ENCODE measurements at places on chromosomes 4 and X.

DNA sequence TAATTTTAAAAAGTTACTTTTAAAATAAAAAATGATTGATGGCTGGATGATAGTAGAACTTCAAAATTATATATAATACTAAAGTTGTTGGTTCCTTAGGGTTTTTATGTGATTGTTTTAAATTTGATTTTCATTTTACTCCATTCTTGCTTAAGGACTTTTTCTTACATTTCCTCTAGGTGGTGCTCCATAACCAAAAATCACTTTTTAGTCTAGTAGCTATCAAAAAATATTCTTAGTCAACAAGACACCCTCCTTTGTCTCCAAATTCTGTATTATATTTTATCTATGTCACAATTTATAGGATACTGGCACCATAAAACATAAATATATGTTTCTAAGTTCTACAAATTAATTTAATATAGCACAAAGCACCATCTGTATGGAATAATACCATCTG, 67.2 kb upstream of the BRWD3 start:
- DNase-seq = peak; percentile 65

DNA sequence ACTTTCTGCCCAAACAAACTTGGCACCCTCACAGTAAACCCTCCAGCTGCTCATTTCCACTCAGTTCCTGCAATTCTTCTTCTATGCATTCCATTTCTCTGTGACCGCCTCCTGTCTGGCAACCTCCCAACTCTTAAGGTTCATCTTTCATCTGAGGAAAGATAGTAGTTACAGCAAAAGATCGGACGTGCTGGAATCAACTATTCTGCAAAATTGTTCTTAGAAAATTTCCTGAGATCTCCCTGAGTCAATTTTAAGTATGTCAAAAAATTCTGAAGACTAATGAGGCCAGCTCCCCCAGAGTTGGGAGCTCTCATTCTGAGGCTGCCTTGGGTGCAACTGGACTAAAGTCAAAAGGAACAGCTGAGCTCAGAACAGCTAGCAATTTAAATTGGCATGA, 1026.0 kb downstream of the ADGRL3 start:
- DNase-seq = no peak

- DNase-seq = no peak
These were observed 268.2 kb upstream of the PPARGC1A start for GRCh38 chr4:24158031-24158430.

DNA sequence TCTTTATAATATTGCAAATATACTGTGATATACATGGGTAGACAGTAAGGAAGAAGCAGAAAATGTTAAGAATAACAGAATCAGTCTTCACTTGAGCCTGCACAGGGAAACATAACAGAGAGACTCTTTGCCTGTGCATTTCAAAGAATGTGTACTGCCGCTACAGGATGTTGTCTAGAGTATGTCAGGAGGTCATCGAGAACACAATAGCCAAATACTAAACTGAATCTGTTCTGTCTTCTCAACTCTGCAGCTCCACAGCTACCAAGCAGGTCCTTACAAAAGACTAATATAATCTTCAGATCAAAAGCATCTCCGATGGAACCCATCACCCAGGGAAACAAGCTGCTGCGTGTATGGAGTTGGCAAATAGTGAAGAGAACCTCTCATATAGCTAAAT, 471.5 kb downstream of the PCDH10 start:
- no peak for DNase-seq

- no peak for DNase-seq
These were observed 55.2 kb upstream of the FGFBP2 start for GRCh38 chr4:16018061-16018676.

GRCh38 chr4:151658959-151659600, 101.7 kb downstream of the GATB start:
- no peak for DNase-seq

DNA sequence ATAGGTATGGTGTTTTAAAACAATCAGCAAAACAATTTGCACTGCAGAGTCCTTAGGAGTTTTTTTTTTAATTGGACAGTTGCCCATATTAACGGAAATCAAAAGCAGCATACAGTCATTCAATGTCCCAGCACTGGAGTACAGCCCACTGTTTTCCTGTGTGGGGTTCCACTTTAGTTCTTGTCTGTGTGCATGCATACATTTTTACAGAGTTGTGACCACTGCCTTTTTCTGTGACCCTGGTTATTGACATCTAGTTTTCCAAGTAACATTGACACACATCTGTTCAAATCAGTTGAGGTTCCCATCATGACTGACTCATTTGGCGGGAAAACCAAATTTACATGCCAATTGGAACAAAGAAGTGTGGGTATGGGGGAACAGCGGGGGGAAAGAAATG, 83.3 kb downstream of the HPRT1 start:
- no peak for DNase-seq

GRCh38 chrX:53882331-53882730, 161.9 kb downstream of the PHF8 start:
- peak; percentile 74 for DNase-seq

- DNase-seq = no peak
These were observed 57.9 kb upstream of the ETNPPL start for GRCh38 chr4:108820492-108821350.

DNA sequence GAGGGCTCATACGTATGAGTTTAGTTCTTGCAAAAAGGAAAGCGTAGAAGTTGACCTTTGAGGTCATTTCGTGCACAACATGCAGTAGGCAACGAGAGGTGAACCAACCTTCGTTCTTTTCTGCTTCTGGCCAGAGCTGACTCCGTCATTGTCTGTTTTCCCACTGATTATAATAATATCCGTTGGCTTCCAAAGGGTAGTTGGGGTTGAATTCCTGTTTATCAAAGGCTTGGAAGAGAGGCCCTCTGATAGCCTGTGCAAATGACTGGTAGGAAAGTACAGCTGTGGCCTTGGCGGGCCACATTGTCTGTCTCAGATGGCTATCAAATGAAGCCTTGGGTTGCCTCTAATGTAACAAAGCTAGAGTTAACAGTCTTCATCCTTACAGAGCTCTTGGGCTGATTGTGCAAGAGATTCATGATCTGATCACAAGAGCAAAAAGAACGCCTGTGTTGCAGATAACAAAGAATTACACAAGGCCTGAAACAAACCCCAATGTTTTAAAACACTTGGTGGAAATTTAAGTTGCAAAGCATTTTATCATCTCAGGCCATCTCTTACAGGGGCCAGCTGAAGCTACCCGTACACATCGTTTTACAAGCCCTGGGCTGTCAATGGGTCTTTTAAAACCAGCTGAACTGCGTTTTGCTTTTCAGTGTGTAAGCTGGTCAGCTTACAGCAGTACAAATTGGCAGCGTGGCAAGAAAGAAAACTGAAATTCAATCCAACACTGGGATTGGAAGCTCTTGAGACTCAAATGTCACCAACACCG, 46.1 kb upstream of the FAM9C start:
- no peak for DNase-seq
